SW480 (cell line): ENCODE measurements at places on chromosomes 1 and 21.

DNA sequence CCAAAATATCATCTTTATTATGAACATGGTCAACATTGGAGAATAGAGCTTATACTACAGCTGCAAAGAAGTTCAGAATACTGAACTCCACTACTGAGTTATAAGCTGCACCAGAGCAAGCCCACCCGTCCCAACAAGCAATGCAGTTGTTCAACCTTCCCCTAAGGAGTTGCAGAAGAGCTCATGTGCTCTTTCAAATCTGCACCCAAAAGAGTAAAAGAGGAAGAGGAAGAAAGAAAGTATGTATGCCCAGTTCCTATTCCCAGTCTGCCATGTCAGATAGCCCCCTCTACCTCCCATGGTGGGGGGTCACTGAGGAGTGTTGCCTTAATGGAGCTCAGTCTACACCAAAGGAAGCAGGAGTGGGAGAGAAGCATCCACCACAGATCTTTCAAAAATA is 6.9 kb downstream of the C1orf162 start:
- DNase-seq = no peak

DNA sequence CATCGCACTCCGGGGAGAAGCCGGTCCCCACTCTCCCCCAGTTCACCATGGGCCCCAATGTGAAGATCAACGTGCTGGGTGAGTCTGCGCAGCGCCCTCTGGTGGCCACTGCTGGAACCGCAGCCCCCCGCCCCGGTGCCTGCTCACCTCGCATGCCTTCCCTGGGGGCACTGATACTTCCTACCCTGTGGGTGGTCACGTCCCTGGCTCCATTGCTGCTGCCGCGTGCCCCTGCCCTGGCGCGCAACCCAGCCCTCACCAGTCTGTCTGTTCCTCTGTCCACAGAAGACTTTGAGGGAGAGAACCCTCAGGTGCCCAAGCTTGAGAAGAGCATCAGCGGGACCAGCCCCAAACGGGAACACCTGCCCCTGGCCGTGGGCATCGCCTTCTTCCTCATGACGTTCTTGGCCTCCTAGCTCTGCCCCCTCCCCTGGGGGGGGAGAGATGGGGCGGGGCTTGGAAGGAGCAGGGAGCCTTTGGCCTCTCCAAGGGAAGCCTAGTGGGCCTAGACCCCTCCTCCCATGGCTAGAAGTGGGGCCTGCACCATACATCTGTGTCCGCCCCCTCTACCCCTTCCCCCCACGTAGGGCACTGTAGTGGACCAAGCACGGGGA is 7.6 kb downstream of the EFNA3 start:
- peak; percentile 59 for DNase-seq

DNA sequence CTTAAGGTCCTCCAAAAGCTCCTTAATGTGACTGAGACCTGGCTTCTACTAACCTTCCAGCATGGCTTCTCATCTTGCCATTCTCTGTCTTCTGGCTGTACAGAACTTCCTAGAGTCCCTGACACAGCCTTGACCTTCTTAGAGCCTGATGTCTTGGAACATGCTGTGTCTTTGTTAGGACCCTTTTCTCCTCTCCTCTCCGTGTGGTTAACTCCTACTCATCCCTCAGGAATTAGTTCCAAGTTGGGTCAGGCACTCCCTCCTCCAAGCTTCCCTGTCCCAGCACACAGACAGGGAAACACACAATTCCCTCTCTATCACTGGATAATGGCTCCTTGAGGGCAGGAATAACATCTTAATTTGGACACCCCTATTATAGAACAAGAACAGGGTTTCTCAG is 275.4 kb upstream of the USP24 start:
- no peak for DNase-seq

GRCh38 chr1:109928591-109929111 is 18.0 kb downstream of the CSF1 start:
- no peak for DNase-seq

DNA sequence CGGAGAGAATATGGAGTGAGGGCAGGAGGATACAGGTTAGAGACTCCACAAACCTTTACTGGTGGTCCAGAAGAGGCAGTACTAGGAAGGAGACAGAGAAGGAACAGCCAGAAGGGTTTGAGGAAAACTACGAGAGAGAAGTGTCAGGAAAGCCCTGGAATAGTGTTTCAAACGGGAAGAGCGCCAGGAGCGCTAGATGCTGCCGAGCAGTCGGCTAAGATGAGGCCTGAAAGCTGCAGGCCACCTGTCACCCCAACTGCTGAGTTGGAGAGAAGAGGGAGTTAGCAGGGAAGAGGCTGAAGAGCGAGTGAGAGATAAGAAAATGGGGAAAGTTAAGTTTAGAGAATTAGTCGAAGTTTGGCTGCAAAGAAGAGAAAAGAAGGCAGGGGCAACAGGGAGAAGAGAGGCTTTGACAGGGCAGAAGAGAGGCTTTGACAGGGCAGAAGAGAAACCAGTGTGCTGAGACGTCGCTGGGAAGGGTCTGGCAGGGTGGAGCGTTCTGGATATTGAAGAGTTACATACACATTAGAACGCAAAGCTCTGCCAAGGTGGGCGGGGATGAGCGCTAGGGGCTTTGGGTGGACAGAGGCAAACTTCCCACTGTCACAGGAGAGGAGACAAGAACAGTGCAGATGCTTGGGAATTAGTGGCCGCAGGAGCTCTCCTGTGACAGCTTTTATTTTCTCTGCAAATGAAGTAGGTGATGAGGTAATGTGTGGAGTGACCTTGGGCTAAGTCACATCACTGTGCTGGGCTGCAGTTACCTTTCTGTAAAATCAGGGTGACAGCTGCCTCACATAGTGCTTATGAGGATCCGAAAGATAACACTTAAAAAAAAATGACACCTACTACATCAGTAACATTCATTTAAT is 31.2 kb downstream of the PCSK9 start:
- no peak for DNase-seq

GRCh38 chr1:115666702-115667101 is 24.9 kb downstream of the VANGL1 start:
- DNase-seq = no peak

DNA sequence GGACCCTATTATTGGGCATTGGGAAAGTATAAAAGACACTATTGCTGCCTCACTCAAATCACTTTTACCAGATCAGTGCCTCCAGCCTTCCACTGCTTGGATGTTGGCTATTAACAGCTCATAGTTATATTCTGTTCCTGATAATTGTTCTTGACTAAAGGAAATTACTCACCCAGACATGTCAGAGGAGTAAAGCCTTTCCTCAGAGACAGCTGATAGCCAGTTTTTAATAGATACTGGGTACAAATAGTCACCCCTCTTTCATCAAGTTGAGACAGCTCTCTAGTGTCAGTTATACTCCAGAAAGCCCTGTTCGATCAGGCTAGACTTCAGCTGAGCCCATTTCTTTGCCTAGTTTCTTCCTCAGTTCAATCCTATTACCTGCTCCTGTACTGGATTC is 876.1 kb upstream of the B3GALT2 start:
- DNase-seq = no peak

DNA sequence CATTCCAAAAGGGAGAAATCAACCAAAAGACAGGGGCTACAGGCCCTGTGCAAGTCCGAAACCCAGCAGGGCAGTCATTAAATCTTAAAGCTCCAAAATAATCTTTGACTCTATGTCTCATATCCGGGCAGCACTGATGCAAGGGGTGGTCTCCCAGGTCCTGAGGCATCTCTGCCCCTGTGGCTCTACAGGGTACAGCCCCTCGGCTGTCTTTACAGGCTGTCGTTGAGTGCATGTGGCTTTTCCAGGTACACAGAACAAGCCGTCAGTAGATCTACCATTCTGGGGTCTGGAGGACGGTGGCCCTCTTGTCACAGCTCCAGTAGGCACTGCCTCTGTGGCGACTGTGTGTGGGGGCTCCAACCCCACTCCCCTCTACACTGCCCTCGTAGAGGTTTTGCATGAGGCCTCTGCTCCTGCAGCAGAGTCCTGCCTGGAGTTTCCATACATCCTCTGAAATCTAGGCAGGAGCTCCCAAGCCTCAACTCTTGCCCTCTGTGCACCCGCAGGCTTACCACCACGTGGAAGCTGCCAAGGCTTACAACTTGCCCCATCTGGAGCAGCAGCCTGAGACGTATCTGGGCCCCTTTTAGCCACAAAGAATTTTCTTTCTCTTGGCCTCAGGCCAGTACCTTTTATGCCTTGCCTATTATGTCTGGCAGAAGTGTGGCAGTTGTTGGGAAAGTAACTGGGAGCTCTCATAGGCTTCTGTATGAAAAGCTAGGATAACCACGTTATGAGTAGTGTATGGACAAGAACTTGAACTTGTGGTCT is 52.5 kb downstream of the POU2F1 start:
- no peak for DNase-seq

- no peak for DNase-seq
Observed at GRCh38 chr1:28323720-28324119, 5.1 kb upstream of the MED18 start.

DNA sequence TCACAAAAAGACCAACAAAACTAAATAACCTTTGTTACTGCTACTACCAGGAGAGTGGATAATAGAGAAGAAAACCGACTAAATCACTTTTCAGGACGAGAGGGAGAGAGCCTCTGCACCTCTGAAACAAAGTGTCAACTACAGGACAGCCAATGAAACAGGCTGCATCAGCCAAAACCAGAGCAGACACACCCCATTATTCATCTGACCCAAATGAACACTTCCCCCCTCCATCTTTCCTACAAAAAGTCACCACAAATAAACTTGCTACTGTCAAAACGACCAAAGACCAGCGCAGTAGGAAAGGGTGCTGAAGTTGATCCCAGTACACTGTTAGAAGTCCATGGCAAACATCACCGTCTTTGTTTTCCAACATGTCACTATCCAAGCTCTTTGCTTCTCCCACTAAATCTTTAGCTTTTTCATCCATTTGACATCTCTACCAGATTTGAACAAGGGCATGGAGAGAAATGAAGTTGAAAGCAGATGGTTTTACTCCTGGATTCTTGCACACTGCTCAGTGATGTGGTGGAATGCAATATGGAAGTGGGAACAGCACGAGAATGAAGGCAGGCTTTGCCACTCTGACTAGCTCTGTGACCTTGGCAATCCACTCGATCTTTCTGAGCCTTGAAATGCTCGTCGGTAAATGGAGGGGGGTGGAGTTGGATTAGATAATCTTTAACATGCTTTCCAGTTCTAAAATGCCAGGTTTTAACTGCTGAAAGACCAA is 20.5 kb downstream of the DSTYK start:
- DNase-seq = no peak

DNA sequence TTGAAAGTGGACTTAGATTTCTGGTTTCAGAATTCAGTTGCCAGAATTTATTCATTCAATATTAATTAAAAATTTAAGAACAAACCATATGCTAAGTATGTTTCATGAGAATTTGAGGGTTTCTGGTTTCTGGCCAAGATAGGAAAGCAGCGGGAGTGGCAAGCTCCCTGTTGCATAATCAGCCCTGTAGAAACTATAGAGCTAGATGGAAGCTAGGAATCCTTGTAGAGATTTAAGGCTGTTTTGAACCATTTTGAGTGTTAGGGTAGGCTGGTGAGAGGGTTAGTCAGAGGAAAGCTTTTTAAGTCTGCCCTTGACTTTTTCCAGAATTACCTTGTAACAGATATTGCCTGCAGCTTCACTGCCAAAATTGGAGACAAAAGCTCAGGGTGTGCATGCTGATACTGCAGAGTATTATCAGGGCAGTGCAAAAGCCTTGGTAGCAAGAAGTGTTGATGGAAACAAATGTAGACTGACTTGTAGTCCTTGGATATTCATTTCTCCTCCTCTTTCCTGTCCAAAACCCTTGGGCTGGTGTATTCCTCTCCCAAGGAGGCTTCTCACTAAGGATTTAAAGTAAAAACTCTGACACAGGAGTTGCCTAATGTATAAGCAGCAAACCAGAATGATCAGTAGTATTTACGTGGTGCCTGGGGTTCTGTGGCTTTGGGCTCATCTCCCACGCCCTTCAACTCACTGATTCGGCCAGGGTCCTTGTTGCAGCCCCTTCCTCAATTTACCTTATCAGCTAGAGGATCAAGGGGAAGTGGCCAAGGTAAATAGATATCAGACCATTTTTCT is 12.6 kb upstream of the GIPC2 start:
- DNase-seq = no peak

- DNase-seq = no peak
Observed at GRCh38 chr1:12502336-12503109, 115.5 kb downstream of the DHRS3 start.

- DNase-seq = no peak
Observed at GRCh38 chr1:82125119-82125518, 324.4 kb downstream of the ADGRL2 start.

- DNase-seq = no peak
Observed at GRCh38 chr1:229952670-229953520, 114.1 kb upstream of the GALNT2 start.

GRCh38 chr1:57845041-57845440 is 421.2 kb upstream of the DAB1 start:
- no peak for DNase-seq

DNA sequence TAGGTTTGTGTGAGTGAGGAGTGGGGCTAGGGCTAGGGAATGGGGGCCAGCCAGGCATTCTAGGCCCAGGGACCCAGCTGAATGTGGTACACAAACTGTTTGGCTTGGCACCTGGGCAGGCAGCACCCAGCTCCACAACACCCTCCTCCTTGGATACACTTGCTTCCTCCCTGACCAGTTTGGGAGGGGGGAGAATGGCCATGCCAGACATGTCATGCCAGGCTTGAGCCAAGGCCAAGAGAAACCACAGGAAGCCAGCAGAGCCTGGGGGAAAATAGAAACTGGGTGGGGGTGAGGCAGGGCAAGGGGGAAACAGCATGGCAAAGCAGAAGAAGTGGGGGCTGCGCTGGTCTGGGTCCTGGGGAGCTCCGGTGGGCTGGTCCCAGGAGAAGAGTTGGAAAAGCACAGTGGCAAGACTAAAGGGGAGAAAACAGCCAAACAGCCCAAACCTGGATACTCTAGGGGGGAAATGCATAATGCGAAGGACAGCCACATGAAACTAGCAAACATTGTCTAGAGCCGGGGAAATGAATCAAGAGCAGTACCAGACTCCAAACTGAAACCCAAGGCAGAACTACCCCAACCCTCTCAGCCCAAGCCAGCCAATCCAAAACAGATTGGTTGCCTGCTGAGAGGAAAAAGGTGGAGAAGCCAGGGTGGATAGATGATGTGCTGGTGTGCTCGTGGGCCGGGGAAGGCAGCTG is 47.9 kb downstream of the LGR6 start:
- no peak for DNase-seq

DNA sequence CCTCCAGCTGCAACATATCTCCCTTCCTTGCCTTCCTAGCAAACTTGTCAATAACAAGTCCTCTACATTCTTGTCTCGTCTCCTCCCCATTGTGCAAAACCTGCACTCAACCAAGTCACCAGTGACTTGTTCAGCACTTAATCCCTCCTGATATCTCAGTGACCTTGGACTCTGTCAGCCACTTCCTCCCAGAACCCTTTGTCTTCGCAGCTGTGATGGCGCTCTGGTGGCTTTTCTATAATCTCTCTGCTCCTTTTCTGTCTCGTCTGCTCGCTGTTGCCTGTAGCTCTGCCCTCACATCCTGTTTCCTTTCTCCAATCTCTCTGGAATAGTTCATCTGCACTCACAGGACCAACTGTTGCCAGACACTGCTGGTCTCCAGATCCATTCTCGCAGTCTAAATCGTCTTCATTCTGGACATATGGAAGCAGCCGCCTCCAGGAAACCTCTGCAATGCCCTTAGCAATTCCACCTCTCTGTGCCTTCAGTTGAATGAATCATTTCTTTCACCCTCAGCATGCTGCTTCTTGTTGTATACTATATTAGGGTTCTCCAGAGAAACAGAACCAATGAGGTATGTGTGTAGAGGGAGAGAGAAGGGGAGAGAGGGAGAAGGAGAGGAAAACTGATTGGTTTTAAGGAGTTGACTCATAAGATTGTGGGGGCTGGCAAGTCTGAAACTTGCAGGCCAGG is 17.4 kb upstream of the IFNAR2 start:
- DNase-seq = no peak
